Fibroblast of skin of right quadriceps (primary cell): ENCODE measurements at places on chromosomes 5 and 9.

DNA sequence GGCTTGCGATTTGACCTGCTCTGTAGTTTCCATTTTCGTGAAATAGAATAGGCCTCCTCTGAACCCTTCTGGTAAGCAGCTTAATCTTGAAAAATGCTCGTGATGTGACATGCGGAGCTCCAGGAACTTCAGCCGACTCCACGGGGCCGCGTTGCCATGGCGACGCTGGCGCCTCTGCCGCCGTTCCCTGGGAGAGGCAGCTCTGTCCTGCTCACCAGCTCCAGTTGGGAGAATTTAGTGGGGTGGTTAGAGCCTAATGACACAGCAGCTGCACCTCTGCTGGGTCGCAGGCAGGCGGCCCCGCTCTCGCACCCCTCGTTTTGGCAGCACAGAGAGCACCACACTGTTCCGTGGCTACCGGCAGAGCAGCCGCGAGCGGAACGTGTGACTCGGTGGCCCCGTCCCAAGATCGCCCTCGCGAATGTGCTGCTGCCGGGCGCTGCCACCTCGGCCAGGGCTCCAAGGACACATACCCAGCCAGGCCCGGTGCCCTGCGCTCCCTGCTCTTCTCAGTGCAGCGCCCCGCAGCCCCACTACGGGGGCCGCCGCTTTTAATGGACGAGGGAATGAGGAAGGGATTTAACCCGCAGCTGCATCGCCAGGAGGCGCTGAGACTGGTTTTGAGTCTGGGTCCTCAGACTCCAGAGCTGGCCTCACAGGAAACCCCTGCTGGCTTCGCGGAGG lies 131.2 kb upstream of the LMX1B start:
- DNase-seq, result peak; percentile 67

DNA sequence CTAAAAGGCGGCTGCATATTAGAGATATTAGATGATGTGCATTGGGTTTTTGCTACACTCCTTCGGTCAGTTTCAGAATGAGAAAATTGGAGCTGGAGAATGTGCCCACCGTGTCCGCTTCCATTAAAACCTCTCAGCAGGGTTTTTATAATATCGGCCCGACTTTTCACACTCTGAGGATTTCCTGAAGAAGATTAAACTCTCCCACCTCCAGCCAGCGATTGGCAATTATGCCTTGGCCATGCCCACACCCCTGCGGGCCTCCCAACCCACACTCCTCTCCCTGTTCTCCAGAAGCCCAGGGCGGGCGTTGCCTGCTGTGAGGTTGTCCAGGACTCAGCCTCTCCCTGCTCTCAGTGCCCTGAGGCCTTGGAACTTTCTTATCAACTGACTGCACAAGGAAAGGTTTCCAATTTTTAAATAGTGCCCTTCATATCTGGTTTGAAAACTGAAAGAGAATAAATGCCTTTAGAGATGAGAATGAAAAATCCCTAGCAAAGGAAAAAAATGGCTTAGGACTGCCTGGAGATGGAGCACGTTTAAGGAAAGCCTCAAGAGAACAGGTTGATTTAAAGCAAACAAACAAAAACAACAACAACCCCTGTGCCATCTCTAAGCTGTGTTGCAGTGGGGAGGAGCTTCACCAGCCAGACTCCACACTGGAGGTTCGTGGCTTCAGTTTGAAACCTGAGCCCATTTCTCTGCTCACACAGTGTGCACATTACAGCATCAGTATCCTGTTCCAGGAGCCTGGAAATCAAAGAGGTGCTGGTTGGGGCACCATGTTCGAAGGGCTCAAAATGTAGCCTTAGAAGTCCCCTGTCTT lies 292.9 kb downstream of the NSG2 start:
- no peak for DNase-seq

DNA sequence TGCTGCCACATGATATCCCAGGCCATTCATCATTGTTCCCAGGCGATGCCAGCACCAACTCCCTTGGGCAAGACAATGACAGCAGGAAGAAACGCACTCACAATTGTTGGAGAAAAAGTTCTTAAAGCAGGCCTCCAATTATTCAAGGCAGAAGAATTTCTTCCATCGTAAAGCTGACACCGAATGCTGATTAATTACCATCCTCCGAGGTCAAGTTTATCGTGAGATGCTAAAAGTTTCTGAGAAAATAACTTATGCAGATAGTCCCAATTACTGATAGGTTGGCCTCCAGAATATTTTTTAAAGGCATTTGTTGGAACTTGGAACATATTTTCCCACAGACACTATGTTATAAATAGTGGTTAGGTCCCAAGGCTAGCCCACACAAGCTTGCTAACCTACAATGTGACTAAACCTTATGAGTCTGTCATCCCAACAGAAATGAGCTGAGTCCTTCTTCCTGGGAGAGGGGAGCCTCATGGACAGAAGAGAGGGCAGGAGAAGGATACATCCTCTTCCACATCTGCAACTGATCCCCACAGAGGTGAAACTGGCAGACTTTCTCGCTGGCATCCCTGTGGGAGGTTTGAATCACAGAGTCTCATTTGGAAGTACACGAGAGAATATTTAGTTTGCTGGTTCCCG lies 202.4 kb upstream of the TBC1D2 start:
- peak; percentile 92 for DNase-seq

DNA sequence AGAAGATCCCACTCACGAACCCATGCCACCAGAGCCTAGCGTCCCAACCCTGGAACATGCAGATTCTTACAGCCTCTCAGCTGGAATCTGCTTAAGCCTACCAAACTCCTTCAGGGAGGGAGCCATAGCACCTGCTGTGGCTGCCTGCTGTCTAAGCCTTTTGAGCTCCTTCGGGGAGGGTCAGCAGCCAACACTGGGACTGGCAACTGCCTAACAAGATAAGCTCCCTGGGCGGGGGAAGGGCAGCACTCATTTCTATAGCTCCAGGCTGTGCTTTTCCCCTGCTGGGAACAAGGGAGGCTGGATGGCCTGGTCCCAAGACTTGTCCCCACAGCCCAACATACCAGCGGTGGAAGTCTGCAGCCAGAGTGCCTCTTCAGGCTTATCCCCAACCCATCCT lies 199.1 kb upstream of the OR13F1 start:
- DNase-seq, result no peak

DNA sequence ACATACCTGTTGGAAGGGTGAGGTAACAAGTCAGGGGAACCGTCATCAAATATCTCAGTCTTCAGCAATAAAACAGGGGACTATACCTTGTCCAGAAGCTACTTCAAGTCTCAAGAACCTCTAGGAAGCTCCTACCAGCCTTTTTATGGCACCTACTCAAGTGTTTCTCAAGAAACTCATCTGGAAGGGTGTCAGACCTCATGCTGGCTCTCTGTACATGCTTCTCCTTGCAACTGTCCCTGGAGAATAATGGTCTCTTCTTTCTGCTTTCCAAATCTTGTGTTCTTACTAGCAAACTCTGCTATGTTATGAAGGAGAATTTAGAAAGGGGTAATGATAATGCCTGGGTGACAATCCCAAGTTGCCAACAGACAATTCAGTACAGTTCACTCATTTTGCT lies 8.3 kb upstream of the PTAR1 start:
- no peak for DNase-seq

DNA sequence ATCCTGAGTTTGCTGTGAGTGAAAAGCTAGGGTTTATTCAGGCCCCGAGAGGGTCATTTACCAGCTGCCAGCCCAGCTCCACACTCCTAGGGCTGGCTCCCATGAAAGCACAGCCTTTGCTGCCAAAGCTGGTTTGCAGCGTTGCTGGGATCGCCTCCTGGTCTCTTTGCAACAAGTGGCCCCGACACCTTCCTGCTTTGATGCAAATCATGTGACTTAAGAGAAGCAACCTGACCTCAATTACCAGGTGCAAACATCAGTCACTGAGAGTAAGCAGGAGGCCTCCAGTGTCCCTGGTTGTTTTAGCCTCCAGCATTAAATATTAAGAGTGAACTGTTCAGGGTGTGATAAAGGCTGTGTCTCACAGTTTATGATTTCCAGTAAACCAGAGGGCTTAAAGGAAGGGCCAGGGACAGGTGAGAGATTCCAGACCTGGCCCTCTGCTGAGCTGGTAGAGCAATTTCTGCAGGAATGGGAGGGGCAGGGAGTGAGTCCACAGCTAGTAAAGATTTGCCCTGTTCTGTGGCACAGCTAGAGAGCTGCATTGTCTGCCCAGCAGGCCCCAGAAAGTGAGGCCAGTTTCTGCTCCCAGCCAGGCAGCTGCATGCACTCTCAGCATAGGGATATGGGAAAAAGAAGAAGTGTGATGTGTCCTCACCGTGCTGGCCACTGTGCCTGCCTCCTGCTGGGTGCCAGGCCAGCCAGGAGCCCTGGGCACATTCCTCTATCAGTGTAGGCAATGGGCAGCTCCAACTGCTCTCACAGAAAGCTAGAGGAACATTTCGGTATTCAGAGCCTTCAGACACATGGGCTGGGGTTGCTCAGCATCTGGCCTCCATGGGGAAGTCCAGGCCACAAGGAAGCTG lies 58.0 kb downstream of the SLC22A5 start:
- no peak for DNase-seq

- DNase-seq, result no peak
These were observed 12.8 kb upstream of the LCP2 start for GRCh38 chr5:170310256-170310926.

- peak; percentile 25 for DNase-seq
These were observed at the start of gene MCIDAS for GRCh38 chr5:55226934-55227663. MCIDAS (minus strand) TSS chr5:55227315; CDS start chr5:55227138, 177 bp downstream.

DNA sequence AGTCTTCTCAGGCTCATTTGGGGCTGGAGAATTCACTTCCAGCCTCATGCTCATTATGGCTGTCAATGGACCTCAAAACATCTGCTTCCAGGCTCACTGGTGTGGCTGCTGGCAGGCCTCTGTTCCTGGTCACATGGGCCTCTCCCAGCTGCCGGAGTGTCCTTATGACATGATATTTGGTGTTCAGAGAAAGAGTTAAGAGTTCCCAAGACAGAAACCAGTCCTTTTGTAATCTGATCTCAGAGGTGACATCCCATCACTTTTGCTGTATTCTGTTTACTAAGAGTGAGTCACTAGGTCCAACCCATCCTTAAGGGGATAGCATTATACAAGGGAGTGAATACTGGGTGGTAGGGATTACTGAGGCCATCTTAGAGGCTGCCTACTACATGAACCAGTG lies 104.6 kb downstream of the CACNA1B start:
- DNase-seq, result no peak

DNA sequence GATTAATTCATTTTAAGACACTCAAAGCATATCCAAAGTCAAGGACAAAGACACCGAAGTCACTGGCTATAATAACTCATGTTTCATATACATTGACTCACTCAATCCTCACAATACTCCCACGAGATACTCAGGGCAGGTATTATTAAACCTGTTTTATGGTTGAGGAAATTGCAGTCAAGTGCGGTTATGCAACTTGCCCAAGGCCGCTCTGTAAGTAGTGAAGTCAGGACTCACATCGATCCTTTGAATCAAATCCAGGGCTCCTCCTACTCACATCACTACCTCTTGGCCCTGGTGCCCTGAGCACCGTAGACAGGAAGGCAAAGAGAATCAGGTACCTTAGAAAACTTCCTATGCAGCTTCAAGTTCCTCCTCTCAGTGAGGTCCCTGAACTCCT lies 87.8 kb upstream of the APC start:
- no peak for DNase-seq

DNA sequence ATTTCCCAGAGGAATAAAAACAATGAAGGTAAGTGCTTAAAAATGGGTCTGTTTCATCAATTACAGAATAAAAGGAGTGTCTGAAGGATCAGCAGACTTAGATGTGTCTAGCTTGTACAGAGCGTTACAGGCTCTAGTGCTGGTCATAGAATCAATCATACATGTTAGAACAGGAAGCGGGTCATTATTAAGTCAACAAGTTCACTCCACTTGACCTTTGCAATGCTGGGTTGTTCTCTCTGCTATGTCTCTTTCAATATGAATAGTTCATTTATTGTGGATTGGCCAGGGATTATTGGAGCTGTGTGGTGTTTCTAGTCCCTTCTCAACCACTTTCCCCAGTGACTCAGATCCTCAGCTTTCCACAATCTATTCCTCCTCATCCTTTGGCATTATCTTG lies 20.7 kb upstream of the EGFLAM start:
- no peak for DNase-seq

GRCh38 chr9:105435453-105435852 lies 12.4 kb upstream of the FSD1L start:
- DNase-seq, result no peak

DNA sequence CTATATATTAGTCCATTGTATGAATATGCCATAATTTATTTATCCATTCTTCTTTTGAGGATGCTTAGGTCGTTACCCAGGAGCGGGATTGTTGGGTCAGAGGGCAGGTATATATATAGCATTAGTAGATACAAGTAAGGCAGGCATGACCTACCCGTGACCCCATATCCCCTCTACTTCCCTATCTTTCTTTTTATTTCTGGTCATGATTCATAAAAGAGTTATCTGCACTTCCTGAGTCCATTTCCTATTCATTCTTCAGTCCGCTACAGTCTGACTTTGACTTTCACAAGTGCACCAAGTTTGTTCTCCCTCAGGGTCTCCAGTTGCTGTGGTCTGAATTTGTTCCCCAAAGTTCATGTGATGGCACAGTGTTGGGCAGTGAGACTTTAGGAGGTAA lies 6.9 kb downstream of the RHOBTB3 start:
- DNase-seq, result no peak

DNA sequence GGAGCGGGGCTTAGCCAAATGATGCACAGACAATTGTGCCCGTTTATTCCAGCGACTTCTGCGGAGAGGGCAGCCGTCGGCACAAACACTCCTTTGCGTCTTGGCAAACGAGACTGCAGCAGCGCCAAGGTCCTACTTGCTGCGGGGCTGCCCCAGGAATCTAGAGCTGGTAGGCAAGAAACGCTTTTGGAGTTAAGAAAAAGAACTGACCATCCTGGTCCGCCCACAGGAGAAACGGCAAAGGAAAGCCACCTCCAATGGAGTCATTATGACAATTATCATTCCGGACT lies 2.3 kb downstream of the RXFP3 start:
- no peak for DNase-seq

- DNase-seq, result no peak
These were observed 70.5 kb upstream of the ERBIN start for GRCh38 chr5:65855766-65856315.

DNA sequence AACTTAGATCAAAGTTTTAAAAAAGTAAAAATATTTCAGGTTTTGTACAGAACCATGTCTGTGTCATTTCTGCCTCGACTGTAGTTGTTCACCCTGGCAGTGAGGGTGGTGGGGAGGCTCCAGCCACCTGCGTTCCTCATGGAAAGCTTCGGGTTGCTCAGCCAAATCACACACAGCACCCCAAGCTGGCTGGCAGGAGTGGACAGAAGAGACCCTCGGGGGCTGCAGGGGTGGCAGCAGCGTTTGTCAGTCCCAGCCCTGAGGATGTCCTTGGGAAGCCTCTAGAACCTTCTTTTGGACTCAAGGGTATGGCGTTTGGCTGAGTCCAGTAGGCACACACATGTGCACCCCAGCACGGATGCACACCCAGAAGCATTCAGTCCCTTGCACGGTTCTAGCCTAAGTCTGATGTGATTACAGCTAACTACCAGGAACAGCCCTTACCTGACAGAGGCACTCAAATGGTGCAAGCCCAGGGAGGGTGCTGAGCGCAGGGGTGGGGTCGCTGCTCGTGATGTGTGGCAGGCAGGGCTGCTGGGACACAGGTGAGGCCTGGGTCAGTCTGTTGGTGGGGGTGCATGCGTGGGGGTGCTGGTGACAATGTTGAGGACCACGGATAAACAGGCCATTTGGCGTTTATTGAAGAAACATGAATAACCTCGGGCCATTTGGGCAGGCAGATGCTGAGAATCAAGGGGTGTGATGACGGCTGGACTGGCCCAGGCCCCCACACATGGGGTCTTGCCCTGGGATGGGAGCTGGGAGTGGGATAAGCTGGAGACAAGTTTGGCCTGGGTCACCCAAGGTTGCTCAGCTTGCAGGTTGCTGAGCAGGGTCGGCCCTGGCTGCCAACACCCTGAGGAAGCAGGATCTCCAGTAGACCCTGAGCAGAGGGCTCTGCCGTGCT lies 103.4 kb downstream of the PHF2 start:
- DNase-seq, result no peak
